ENCODE measurements at places on chromosomes 3 and 15.
A peak's percentile ranks its signal among the peaks of the same experiment; 100 is the strongest.

GRCh38 chr3:55271549-55271948 is 215.6 kb downstream of the WNT5A start:
- DNase-seq, result no peak

DNA sequence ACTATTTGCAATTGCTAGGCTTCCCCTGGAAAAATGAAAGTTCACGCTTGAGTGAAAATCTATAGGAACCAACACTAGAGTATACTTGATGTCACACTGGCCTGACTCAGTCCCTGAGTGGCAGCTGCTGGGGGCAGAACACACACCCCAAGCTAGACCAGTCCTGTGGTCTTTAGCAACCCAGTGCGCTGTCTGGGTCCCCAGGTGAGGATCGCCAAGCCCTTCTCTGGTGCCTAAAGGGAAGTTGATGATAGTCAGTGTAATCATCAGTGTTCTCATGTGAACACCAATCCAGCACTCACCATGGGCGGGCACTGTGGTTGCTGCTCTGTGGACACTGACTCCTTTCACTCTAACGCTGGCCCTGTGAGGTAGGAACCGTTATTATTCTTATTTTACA is 11.2 kb downstream of the ALDH1A3 start:
- no peak for DNase-seq

GRCh38 chr3:39122813-39123212 is 15.3 kb downstream of the TTC21A start:
- DNase-seq, result no peak

GRCh38 chr3:72969766-72970165 is 26.8 kb upstream of the PPP4R2 start:
- DNase-seq, result no peak

GRCh38 chr3:141170678-141171295 is 60.8 kb upstream of the PXYLP1 start:
- no peak for DNase-seq

DNA sequence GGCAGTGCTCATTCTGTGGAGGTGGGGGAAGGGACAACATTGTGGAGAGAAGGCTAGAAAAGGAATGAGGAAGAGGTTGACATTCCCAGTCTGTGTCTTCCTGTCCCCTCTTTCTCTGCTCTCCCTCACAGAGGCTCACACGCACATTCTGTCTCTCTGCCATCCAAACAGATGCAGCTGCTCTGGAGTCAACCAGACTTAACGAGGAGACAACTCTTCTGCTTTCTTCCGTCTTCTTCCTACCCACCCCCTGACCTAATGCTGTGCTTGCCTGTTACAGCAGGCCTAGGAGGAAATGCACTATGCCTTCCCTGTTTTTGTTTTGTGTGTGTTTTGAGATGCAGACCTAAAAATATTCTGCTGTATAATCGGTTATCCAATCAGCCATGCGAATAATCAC is 121.9 kb downstream of the CACNA1D start:
- no peak for DNase-seq

GRCh38 chr3:48446425-48447193 is at the start of gene ATRIP:
Gene ATRIP (plus strand): TSS chr3:48446737. CDS start chr3:48446846, 109 bp downstream.
- peak; percentile 84 for DNase-seq

DNA sequence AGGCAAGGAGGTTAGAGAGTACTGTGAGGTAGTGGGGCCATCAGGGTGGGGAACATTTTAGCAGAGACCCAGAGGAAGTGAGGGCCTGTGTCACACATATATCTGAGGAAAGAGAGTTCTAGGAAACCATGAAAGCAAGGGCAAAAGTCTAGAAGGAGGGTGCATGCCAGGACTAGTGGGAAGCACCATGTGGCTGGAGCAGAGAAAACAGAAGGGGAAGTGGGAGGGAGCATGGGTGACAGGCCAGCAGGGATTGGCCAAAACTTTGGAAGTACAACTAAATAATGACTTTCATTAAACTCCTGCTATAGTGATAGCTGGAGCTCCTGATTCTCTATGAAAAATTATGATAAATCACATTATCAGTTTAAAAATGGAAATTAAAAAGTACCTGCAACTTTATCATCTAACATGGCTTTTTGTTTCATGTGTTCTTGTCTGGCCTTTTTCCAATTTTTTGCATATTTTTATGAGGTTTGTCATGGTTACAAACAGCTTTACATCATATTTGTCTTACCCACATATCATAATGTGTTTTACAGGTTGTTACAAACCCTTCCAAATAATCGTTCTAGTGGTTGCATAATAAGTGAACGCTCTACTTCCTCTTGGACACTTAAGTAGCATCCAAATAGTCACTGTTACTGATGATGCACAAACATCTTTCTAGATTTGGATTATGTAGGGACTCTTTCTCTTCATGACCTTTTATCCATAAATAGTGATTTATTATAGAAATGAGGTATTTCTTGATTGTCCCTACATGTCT is 168.3 kb downstream of the NEK10 start:
- DNase-seq, result no peak

GRCh38 chr15:91783008-91783407 is 70.5 kb upstream of the SLCO3A1 start:
- no peak for DNase-seq

GRCh38 chr15:57114070-57114469 is 195.6 kb downstream of the TCF12 start:
- no peak for DNase-seq

DNA sequence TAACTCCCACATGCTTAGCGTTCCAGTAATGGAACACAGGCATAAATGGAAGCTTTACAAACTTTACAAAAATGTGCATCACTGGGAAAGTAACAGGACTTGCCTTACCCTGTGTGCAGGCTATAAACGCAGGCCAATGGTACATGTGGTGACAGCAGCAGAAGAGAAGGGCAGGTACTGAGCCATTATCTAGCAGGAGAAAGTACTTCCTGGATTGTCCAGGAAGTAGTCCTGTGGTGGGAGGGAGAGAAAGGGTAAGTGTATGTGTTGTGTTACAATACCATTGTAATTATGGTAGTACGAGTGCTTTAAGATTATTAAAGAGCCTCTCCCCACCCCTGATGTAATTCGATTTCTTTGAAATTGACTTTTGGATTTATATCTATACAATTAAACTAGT is 5.3 kb downstream of the ATP1B3 start:
- no peak for DNase-seq

- DNase-seq, result no peak
These were observed 321.3 kb downstream of the CACNA2D3 start for GRCh38 chr3:54443561-54444161.

Measured in activated T-helper 1 cell treated with anti-CD3 and anti-CD28 coated beads, Interleukin-2, amount 50 U/mL, for 16 hours (primary cell).